Fibroblast of skin of back (primary cell): ENCODE measurements at places on chromosomes 3 and 15.

- DNase-seq = no peak
These were observed 929.6 kb downstream of the EPHA3 start for GRCh38 chr3:90036939-90037469.

DNA sequence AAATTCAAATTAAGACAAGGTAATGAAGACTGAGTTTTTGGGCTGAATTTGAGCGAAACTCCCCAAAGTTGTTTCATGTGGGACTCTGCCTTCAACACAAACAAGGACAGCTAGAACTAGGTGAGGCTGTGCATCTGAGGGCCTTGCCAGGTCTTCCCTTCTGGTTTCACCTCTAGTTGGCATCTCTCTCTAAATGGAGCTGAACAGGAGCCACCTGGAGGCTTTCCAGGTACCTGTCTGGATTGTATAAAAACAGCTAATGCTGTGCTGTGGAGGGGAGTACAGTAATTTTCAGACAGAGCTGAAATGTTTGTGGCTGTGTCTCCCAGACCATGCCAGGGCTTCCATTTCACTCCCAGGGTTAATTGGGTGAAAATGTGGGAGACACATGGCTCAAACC, 27.1 kb downstream of the TRIM71 start:
- no peak for DNase-seq

DNA sequence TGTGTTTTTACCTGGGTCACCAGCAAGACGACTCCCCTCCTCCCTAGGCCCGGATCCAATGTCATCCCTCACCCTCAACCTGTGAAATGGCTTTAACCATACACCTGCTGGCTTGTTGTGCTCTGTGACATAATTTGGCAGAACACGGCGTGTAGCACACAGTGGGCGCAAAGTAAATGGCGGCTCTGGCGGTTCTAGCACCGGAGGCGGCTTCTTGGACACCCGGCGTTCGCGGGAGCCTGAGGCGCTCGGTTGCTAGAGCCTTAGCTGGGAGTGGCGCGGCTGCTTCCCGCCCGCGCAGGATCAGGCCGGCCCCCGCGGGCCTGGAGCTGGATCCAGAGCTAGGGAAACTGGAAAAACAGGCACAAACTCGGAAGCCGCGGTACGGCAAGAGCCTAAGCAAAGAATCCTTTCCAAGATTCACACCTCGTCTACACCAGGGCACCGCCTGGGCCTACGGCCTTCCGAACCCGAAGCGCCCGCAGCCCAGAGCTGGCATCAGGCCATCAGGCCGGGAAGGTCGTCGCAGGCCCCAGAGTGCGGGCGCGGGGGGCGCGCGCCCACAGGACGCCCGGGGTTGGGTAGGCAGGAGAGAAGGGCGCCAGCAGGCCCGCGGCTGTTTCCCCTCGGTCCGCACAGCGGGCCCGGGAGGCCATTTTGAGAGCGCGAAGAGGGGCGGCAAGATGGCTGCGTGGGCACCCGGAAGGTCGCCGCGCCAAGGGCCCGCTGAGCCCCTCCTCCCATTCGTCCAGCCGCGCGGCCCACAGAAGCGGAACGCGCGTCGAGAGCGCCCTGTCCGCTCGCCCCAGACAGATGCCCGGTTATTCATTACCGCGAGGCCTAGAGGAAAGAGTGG, 43.9 kb upstream of the POLG start:
- DNase-seq = no peak

DNA sequence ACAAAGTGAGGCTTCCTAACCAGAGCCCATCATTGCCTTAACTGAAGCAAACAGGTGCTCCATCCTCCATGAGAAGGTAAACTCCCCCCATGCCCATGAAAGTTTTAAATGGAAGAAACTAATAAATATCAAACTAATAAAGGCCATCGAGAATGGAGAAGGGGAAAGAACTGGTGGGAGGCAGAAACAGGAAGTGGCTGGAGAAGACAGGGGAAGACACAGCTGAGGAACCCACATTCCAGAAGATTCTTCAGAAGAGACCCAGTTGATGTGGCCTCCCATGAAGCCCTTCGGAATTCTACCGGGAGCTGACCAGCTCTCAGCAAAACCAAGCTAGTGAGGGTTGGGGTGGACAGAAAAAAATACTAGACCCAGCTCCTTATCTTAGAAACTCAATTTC, 41.6 kb downstream of the SH3BP5 start:
- no peak for DNase-seq

DNA sequence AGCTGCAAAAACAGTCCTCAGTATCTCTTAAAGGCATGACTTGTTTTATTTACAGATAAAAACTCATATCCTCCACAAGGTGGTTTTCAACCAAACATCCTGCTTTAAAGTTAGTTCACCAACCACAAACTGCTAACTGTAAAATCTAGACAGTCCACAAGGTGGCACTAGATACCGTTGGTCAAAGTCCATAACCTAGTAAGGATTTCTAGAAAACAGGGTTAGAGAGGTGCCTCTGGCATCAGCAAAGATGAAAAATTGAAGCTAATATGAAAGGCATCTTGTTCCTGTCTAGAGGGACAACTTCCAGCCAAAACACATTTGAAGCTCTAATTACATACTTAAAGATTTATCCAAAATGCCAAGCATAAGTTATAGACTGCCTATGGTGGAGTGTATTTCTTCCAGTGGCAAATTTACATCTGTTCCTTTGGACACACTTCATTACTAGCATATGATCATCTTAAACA, 56.0 kb downstream of the ZMAT3 start:
- DNase-seq = peak; percentile 76

- no peak for DNase-seq
These were observed 112.6 kb downstream of the GABRB3 start for GRCh38 chr15:26660241-26660640.

- no peak for DNase-seq
These were observed 39.2 kb upstream of the SEMA4B start for GRCh38 chr15:90161950-90162361.

GRCh38 chr15:54618120-54618519, 578.6 kb downstream of the RSL24D1 start:
- no peak for DNase-seq

DNA sequence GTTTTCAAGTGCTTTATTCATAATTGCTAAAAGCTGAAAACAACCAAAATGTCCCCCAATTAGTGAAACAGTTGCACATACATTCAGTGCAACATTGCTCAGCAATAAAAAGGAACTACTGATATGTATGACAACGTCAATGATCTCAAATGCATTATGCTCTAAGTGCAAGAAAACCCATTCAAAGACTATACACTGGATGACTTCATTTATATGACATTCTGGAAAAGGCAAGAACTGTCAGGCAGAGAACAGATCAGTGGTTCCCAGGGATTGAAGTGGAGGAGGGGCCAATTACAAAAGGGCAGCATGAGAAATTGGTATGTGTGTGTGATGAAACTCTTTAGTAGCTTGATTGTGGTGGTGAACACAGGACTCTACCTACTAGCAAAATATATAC, 585.6 kb downstream of the TBL1XR1 start:
- peak; percentile 13 for DNase-seq

DNA sequence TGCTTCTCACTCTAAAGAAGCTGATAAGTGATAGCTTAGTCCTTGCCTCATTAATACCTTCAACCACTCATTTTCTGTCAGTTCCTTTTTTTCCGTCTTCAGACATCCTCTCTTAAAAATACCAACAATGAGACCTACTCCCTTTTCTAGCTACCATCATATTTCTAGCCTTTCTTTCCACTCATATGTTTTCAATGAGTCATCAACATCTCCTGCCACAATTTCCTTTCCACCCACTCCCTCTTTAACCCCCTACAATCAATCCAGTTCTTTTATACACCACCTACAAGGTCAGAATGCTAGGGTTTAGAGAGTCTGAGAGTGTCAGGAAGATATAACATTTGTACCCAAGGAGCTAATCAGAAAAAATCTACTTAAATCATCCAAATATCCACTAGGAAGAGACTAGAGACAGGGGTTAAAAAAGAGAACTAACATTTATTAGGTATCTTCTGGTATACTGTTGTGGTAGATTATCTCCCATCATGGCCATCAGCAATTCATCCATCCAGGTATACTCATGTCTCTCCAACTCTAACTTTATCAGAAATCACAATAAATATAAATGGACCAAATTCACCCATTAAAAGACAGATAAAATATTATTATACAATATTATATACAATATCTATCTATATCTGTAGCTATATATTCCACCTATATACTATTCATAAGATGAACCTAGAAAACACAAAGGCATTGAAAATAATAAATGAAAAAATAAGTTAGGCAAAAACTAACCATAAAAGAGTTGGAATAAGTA, 42.5 kb downstream of the MYLK start:
- DNase-seq = peak; percentile 36

DNA sequence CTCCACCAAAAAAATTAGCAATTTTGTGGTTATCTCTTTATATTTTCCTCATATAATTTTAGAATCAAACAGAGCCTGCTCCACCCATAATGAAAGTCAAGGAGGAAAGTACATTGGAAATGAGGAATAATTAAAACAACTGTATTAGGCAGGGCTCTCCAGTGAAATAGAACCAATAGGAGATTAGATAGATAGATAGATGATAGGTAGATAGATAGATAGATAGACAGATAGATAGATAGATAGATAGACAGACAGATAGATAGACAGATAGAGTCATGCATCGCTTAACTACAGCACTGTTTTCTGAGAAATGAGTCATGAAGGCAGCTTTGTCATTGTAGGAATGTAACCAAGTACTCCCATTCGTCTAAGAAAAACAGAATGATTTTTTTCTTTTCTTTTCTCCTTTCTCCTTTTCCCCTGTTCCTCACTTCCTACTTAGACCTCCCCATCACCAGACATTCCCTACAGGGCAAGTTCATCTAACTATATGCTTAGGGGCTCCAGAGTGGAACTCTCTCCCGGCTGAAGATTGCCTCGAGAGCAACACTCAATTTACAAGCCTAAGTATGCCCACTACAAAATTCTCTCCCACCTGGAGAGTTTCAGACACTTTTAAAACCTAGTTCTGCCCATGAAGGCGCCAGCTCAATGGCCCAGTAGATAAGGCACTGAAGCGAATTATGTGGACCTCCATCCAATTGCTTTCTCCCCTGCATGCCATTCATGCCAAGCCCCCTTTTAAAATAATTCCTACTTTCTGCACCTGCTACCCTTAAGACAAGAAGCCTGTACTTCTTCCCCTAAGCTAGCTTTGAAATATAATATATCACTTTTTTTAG, 53.3 kb upstream of the LIPC start:
- DNase-seq = peak; percentile 64

DNA sequence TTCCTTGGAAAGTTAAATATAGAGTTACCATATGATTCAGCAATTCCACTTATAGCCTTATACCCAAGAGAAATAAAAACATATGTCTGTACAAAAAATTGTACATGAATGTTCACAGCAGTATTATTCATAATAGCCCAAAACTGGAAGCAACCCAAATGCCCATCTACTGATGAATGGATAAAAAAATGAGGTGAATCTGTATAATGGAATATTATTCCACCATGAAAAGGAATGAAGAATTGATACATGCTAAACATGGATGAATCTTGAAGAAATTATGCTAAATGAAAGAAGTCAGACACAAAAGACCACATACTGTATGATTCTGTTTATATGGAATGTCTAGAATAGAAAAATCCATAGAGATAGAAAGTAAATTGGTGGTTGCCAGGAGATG, 61.4 kb downstream of the TTC23 start:
- peak; percentile 95 for DNase-seq

- no peak for DNase-seq
These were observed 78.9 kb downstream of the ESYT3 start for GRCh38 chr3:138513090-138513843.

DNA sequence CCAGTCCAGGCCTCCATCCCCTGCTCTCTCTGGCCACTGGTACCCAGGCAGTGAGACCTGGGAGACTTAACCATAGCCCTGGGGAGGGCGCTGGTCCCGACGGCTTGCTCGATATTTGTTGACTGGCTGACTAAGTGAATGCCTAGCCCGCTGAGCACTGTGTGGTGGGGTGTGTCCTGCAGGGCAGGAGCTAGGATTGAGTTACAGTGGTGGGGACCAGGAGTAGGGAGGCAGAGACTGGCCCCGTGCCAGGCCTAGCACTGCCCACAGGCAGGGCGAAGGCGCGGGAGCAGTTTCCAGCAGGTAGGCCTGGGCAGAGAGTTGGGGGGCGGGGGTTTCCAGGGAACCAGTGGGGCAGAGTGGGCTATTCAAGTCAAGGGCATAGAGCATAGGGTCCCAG, at the start of gene VILL:
Gene VILL, plus strand, starts transcription at position 260 of the 400 bp plus-strand sequence. CDS start 2,887 bp downstream, outside the sequence.
- peak; percentile 11 for DNase-seq

DNA sequence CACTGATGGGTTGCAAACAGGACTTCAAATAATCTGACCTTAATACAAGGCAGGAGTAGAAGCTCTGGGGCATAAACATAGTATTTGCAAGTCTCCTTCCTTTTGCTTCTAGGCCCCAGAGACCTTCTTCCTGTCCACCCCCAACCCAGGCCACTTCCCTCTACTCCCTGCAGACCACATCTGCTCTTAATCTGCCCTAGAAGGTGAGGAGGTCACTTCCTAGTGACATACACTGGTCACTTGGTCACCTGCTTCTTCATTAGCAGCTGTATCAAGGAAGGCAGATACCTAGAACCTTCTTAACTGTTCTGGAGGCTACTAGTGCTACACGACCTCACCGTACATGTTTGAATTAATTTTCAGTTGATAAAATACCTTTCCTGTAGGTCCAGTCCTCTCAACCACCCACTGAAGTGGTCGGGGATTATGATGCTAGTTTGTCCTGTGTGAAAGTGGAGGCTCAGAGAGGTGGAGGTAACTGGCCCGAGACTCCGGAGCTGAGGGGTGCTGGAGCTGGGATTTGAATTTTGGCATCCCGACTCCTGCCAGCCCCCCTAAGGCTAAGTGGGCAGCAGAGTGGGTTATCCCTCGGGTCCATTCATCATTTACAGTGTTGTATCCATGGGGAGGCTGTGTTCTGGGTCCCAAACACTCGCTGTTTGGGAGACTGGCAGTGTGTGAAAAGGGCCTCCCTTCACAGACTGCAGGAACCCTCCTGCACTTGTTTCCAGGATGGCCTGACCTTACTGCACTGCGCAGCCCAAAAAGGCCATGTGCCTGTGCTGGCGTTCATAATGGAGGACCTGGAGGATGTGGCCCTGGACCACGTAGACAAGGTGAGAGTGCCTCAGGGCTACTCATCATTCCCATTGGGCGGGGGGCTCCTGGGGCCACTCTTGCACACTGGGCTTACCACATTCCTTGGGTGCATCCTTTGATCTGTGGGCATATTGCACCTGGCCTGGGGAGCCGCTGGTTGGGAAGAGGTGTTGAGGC, 13.9 kb downstream of the ANKDD1A start:
- DNase-seq = no peak

GRCh38 chr3:73378207-73378606, 246.5 kb downstream of the PDZRN3 start:
- no peak for DNase-seq

- DNase-seq = no peak
These were observed 9.4 kb downstream of the CILP start for GRCh38 chr15:65201918-65202317.

GRCh38 chr15:40285151-40285550, 2.3 kb upstream of the ANKRD63 start:
- peak; percentile 16 for DNase-seq

DNA sequence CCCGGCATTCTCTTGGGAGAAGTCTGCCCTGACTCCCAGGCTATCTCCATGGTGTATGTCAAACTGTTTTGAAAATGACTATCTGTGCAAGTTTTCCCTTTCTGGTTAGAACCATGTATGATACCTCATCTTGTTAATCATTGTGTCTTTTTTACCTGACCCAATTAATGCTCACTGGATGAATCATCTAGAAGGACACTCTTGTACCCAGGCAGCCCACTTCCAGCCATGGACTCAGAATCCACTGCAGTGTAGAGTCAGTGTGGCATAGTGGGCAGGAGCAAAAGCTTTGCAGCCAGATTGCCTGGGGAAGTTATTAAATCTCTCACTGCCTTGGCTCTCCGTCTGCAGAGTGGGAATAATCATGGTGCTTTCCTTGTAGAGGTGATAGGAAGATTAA, 1.2 kb downstream of the FAM3D start:
- no peak for DNase-seq
